ENCODE measurements at places on chromosomes 5 and 9.

DNA sequence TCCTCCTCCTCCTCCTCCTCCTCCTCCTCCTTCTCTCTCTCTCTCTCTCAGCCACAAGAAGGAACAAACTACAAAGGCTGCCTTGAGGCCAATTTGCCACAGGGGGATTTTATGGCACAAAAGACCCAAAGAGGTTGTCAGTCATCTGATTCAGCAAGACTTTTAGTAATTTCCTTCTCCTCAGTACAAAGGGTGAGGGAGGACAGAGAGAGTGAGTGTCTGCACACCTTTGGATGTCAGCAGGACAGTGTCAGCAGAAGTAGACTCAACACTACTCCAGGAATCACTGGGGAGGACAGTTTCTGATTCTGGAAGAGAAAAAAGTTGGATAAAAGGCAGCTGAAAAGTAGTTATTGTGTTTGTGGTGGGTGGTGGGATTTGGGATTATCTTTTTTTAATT is 13.6 kb downstream of the TIMD4 start:
- no peak for DNase-seq

DNA sequence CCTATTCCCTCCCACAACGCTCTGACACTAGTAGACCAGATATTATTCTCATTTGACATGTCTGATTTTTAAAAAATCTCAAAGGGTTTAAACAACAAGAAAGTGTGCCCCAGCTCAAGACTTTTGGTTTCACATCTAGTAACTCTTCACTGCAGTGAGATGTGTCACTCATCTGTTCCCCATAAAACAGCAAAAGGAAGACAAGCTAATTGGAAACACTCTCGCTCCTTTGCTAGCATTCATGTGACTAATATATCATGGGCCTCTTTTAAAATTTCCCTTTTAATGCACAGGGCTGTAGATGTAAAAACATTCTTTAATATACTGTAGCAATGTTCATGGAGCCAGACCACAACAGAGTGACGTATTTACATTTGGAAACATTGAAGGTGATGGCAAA is 372.6 kb downstream of the ZNF608 start:
- no peak for DNase-seq

DNA sequence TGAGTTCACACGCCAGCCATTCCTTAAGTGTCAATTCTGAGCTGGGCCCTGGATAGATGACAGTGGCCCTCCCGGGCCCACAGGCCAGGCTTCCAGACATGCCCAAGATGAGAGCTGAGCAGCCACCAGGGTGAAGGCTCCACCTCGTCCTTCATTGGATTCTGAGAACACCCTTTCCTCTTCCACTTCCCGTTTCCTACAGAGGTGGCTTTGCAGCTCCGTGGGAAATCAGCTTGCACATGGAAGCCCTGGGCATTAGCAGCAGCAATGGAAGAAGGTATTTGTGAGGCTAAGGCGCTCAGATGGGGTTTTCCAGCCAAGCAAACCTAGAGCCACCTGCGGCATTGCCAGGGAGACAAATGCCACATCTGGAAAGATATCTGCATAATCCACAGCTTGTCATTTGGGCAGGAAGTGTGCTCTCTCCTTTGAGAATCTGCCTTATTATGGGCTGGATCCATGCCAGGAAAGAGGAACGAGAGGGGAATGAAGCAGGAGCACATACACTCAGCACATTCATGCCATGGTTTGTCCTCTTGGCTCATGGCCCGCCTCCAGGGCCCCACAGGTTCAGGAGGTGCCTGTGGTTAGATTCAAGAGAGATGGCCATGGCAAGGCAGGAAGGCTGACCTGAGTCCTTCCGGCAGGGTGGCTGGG is 34.1 kb downstream of the CFAP77 start:
- DNase-seq: no peak

DNA sequence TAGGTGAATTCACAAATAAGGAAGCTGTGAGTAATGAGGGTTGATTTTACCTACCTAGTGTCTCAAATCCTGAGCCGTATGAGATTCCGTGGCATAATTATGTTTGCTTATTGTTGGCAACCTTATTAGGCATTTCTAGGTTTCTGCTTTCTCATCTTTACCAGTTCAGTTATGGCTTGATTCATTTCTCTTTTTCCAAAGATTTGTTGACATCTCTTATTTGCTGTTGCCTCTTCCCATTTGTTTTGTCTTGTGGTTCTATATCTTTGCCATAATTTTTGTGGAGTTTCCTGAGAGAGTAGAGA is 470 bp downstream of the IL31RA start:
- DNase-seq: no peak

- DNase-seq: peak; percentile 53
These were observed 524.3 kb downstream of the PSAT1 start for GRCh38 chr9:78821126-78821822.

DNA sequence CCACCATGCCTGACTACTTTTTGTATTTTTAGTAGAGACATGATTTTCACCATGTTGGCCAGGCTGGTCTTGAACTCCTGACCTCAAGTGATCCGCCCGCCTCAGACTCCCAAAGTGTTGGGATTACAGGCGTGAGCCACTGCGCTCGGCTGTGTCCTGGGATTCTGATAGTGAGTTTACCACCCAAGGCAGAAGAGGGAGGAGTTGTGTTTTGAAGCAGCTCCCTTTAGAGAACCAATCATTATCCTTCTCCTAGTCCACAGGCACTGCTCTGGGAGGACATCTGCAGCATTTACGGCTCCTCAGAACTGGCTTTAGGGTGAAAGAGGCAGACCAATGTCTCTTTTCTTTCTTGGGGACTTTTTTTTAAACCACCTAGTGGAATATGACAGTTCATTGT is 5.7 kb downstream of the C9orf152 start:
- DNase-seq: no peak

Measured in epithelial cell of esophagus (primary cell).